ENCODE measurements at places on chromosomes 2 and 18. TPM values are rescaled to one million over a fixed set of nuclear protein-coding genes. Genes with fewer than 3 reads are reported as not detected.
A peak's percentile ranks its signal among the peaks of the same experiment; 100 is the strongest.

- DNase-seq = peak; percentile 32
Observed at GRCh38 chr2:393711-394696, 106.1 kb upstream of the ALKAL2 start.

Gene LYG2
- not detected for total RNA-seq

GRCh38 chr2:71546275-71546638, 92.9 kb downstream of the DYSF start:
- no peak for DNase-seq

DNA sequence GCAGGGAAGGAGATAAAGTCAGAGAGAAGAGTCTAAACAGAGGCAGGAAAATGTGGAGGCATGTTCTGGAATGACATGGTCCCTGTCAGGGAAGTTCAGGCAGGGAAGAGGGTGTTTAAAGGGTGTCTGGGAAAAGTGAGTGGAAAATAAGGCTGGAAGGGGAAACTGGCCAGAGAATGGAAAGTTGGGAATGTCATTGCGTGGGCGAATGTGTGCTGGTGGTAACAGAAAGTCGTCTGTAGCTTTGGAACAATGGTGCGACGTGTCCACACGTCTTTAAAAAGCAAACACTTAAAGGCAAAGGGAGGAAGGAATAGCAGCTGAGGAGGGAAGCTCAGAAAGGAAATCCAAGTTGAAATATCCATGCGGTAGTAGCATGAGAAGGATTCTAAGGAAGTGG, 469.5 kb upstream of the SALL3 start:
- no peak for DNase-seq

- DNase-seq = no peak
Observed at GRCh38 chr2:127874378-127875269, 11.1 kb downstream of the AMMECR1L start.

- DNase-seq = no peak
Observed at GRCh38 chr2:182068811-182069210, 83.2 kb downstream of the PPP1R1C start.

Gene STPG4
- total RNA-seq = 0.47 TPM

Gene FTCDNL1
- total RNA-seq = 1.4 TPM

Gene RAPGEF4
- total RNA-seq = 1.2 TPM

GRCh38 chr2:217660423-217660822, 342.4 kb downstream of the TNS1 start:
- no peak for DNase-seq

Gene FAM237A
- not detected for total RNA-seq

- DNase-seq = no peak
Observed at GRCh38 chr2:38116762-38117161, 40.8 kb upstream of the CYP1B1 start.

Gene WNT10A
- 1.9 TPM for total RNA-seq

GRCh38 chr18:3984163-3984757, 470.8 kb downstream of the DLGAP1 start:
- DNase-seq = no peak

Gene GREB1
- total RNA-seq = 2.0 TPM

- no peak for DNase-seq
Observed at GRCh38 chr2:136539355-136539754, 226.0 kb upstream of the THSD7B start.

Gene RNMT
- 19.1 TPM for total RNA-seq

- no peak for DNase-seq
Observed at GRCh38 chr2:54676656-54677055, 46.8 kb upstream of the EML6 start.

Gene SCTR
- total RNA-seq = not detected

Gene ANKRD23
- 4.3 TPM for total RNA-seq

GRCh38 chr18:58110398-58110797, 66.4 kb downstream of the NEDD4L start:
- no peak for DNase-seq

Gene PSMA8
- not detected for total RNA-seq

Gene G6PC2
- not detected for total RNA-seq

GRCh38 chr2:85162746-85163301, 29.6 kb downstream of the TCF7L1 start:
- DNase-seq = no peak

- no peak for DNase-seq
Observed at GRCh38 chr2:121836611-121837010, 81.2 kb downstream of the TSN start.

- DNase-seq = no peak
Observed at GRCh38 chr2:229363185-229363814, 92.2 kb upstream of the PID1 start.

Gene GPN1
- total RNA-seq = 24.2 TPM

DNA sequence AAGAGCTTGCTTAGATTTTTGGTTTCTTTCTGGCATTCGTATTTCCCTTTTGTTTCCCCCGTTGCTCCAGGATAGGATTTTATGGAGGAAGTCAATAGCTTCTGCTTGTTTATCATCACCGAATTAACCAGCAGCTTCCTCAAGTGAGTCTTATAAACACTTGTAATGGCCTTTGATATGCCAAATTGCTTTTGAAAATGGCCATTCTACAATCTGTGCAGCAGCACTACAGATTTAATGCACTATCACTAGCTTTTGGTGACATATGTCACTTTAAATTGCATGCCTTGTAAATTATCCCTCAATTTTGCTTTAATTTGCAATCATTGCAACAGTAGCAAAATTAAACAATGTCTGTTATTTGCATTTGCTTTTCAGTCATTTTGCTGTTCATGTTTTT, 774.7 kb downstream of the METTL4 start:
- no peak for DNase-seq

Gene NR4A2
- total RNA-seq = 9.7 TPM

DNA sequence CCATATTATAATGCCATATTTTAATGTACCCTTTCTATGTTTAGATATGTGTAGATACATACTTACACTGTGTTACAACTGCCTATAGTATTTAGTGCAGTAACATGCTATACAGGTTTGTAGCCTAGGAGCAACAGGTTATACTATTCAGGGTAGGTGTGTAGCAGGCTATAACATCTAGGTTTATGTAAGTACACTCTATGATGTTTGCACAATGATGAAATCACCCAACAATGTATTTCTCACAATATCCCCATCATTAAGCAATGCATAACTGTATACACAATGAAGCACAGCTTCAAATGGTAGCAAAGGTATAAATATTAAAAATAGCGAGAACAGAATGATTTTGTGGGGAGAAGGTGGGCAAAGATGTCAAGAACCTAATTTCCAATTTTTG, 117.8 kb downstream of the DYM start:
- DNase-seq = no peak

- no peak for DNase-seq
Observed at GRCh38 chr2:73008766-73009135, 62.8 kb downstream of the SFXN5 start.

- DNase-seq = no peak
Observed at GRCh38 chr2:164703915-164704706, 82.8 kb upstream of the GRB14 start.
